ENCODE measurements at places on chromosomes 2 and 18.

- DNase-seq = no peak
These were observed 61.3 kb upstream of the ITGA4 start for GRCh38 chr2:181395851-181396250.

- peak; percentile 78 for DNase-seq
These were observed at the start of gene CFAP53 for GRCh38 chr18:50266248-50266704. TSS of gene CFAP53 (minus strand) at chr18:50266495. CDS start at chr18:50266404, 91 bp downstream.

DNA sequence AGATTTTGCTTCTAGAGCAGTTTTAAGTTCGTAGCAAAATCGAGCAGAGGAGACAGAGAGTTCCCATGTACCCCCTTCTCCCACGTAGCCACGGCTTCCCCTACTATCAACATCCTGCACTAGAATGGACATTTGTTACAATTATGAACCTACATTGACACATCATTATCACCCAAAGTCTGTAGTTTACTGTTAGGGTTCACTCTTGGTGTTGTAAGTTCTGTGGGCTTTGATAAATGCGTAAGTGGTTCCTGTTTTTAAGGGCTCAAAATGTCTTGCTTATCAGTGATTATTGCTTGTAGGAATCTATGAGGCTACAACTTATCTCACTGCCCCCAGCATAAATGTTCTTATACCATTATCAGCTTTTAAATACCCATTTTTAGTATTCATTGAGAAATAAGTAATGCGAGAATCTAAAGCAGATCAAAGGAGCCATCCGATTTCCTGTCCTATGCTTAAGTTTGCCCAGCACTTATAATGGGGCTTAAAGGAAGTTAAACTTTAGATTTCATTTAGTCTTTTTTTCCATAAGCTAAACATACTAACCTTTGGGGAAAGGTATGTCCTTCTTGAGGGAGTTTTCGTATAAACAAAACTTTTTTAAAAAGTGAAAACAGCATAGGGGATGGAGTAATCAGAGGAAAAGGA, 118.7 kb downstream of the HAUS1 start:
- no peak for DNase-seq

DNA sequence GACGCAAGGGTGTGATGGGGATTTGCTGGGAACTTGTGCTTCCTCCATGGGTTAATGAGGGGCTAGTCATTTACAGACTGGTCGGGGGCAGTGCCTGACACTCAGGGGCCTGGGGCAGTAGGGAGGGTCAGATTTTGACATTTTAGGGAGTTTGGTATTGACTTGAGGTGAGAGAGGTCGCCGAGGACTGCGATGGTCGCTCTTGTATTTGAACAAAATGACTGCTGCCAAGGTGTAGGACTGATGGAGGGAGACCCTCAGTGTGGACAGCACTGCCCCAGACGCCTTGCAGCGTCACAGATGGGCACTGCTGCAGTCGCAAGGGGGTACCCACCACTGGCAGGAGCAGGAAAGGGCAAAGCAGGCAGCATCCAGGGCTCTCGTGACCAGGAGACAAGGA, 182.9 kb downstream of the RTP5 start:
- no peak for DNase-seq

DNA sequence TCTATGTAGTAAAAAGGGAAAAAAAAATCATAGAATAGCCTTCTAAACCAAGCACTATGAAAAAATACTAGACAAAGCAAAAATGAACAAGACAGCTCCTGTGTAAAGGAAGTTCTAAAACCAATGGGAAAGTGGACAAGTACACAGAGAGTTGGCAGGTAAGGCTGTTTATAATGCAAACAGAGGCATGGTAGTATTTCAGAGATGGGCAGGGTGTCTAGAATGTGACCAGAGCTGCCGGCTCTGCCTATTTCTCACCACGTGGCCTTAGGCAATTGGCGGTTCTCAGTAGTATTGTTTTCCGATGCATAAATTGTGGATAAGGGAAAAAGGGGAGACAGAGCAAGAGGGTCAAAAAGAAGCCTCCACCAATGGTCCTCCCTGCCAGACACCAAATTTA, 173.6 kb downstream of the ANKRD30B start:
- no peak for DNase-seq

All from activated effector memory CD4-positive, alpha-beta T cell treated with Interleukin-2 at 50 U/mL for 16 hours (primary cell).